ENCODE measurements at places on chromosomes 1 and 21.
A peak's percentile ranks its signal among the peaks of the same experiment; 100 is the strongest.

- DNase-seq, result no peak
These were observed 237.1 kb upstream of the ADGRL2 start for GRCh38 chr1:81563632-81564031.

GRCh38 chr1:36871146-36871971, 163.0 kb downstream of the GRIK3 start:
- DNase-seq, result peak; percentile 17

GRCh38 chr1:93640656-93641440, 40.8 kb downstream of the BCAR3 start:
- no peak for DNase-seq

DNA sequence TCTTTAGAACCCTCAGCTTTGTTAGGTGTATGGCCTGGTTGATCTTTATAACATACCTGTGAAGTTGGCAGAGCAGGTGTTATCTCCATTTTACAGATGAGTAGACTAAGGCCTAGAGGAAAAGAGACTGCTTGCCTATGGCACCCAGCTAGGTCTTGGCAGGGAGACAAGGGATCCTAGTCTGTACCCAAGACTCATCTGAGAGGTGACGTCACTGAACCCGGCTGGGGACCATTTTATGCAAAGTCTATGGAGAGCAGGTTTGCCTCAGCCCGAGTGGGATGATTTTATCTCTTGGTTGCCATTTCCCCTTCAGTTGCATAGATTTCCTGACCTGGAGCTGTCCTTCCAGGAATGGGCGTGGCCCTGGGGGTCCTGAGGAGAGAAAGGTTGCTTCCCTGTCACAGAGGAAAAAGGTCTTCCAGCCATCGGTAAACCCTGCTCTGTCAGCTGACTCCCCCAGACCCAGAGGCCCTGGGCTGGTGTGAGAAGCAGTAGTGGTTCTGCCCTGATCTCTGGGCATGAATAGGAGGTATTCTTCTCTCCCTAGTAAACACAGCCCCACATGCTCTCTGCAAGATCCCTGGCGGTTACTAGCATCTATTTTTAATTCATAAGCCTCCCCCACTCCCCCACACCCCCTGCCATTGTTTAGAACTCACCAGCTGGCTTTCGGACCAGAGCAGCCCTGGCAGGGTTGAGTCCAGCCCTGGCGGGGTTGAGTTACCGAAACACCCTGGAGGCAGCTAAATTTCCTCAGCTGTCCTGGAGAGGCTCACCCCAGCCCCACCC, 19.6 kb downstream of the TMCC2 start:
- DNase-seq, result peak; percentile 90

- no peak for DNase-seq
These were observed 24.8 kb upstream of the GBP6 start for GRCh38 chr1:89339039-89339438.

DNA sequence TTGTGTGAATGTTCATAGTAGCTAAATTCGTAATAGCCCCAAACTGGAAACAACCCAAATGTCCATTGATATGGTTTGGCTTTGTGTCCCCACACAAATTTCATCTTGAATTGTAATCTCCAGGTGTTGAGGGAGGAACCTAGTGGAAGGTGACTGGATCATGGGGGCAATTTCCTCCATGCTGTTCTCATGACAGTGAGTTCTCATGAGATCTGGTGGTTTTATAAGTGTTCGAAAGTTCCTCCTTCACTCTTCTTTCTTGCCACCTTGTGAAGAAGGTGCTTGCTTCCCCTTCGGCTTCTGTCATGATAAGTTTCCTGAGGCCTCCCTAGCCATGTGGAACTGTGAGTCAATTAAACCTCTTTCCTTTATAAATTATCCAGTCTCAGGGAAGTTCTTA, 11.3 kb downstream of the UBE2G2 start:
- DNase-seq, result no peak

- no peak for DNase-seq
These were observed 90.2 kb upstream of the TSPAN2 start for GRCh38 chr1:115179397-115180079.

DNA sequence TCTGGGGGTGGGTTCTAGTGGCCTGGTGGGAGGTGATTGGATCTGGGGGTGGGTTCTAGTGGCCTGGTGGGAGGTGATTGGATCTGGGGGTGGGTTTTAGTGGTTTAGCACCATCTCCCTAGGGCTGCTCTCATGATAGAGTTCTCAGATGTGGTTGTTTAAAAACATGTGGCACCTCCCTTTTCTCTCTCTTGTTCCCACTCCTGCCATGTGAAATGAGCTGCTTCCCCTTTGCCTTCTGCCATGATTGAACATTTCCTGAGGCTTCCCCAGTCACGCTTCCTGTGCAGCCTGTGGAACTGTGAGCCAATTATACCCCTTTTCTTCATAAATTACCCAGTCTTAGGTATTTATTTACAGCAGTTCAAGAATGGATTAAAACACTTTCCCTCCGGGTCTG, 327.3 kb upstream of the AJAP1 start:
- DNase-seq, result no peak

DNA sequence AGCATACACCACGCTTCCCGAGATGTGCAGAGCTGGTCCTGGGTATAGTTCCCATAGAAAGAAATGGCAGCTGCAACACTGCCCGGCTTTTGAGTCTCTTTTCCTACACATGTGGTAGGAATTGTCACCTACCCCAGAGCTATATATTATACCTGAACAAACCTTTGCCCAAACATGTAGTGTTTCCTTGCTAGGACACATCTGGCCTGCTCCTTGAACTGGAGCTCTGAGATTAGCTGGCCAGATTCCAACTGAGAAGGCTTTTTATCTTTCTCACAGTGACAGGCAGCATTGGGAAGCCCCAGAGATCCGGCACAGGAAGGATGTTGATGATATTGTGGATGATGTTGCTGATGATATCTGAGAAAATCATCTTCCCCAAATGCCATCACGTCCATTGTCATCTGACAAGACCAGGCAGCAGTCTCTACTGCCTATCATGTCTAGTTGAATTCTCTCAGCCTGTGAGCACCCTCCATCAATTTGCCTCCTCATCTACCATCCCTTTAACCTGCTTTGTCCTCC, 115.0 kb upstream of the SMYD2 start:
- DNase-seq, result no peak

- no peak for DNase-seq
These were observed 73.0 kb downstream of the CCDC18 start for GRCh38 chr1:93253516-93253915.

DNA sequence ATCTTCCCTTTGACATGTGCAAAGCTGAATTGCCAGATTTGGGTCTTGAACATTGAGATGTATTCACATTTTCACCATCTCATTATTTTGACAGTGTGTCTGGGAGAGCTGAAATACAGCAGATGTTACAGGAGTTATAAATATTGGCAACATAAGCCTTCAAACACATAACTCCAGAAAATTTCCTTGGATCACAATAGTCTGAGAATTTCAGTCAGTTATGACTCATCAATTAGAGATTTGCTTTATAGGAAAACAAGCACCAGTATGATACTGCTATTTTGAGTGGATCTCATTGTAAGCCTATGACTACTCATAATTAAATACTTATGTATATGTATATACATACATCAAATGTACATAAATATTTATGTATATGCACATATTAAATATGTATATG, 1171.8 kb downstream of the AMY1C start:
- DNase-seq, result no peak

GRCh38 chr1:170471398-170472053, 60.4 kb upstream of the GORAB start:
- DNase-seq, result no peak

DNA sequence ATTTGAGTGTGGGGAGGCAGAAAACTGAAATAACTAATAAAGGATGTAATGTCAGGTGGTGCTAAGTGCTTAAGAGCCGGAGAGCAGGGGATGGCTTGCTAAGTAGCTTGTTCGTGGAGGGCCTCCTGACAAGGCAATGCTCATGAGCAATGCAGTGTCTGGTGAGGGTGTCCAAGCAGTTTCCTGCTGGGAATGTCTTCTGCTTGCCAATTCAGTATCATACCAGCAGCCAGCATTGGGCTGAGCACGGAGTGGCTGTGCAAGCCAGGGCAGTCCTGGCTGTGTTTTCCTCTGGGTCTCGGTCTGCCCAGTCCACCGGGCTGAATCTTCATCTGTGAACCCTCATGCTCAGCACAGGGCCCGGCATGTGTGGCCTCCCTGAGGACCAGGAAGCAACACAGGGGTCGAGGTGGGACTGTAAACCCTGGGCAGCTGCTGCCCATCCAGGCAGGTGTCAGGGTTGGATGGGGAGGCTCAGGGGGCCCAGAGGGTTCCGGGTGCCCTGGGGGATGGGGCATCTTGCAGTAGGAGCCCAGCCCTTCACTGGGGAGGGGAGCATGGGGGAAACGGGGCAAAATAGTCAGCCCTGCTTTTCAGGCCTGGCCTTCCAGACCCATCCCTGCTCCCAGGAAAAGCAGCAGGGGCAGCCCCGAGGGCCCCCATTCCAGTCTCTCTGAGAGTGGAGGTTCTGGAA, 27.5 kb downstream of the EDN2 start:
- no peak for DNase-seq

DNA sequence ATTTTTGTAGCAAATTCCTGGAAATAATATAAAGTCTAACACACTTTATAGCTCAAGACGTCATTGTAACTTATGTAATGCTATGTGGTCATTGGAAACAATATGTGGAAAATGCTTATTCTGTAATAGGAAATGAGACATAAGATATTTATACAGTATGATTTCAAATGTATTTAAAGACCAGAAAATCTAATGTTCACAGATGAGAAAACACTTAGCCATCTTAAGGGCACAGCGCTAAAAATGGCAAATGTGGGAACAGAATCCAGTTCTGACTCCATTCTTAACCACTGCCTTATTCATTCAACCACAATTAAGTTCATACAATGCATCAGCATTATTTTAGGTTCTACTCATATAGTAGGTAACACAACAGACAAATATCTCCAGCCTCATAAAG, 12.5 kb downstream of the CSDE1 start:
- DNase-seq, result no peak

- DNase-seq, result no peak
These were observed 62.9 kb upstream of the LRRC7 start for GRCh38 chr1:69504730-69505252.

- no peak for DNase-seq
These were observed 708.1 kb downstream of the MRPL39 start for GRCh38 chr21:24899138-24899537.

DNA sequence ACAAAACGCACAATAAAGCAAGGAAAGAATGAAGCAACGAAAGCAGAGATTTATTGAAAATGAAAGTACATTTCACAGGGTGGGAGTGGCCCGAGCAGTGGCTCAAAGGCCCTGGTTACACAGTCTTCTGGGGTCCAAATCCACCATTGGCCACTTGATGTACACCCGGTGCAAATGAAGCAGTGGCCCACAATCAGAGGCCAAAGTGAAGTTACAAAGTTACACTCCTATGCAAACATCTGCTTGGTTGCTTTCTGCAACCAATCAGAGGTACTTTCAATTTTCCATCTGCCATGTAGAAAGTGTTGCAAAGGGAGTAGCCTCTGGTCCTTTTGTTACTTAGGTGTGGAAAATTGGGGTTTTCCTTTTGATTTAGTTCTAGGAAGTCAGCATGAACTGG, 10.0 kb upstream of the DNAH14 start:
- DNase-seq, result no peak

GRCh38 chr1:87242445-87243185, 86.1 kb upstream of the LMO4 start:
- DNase-seq, result no peak

DNA sequence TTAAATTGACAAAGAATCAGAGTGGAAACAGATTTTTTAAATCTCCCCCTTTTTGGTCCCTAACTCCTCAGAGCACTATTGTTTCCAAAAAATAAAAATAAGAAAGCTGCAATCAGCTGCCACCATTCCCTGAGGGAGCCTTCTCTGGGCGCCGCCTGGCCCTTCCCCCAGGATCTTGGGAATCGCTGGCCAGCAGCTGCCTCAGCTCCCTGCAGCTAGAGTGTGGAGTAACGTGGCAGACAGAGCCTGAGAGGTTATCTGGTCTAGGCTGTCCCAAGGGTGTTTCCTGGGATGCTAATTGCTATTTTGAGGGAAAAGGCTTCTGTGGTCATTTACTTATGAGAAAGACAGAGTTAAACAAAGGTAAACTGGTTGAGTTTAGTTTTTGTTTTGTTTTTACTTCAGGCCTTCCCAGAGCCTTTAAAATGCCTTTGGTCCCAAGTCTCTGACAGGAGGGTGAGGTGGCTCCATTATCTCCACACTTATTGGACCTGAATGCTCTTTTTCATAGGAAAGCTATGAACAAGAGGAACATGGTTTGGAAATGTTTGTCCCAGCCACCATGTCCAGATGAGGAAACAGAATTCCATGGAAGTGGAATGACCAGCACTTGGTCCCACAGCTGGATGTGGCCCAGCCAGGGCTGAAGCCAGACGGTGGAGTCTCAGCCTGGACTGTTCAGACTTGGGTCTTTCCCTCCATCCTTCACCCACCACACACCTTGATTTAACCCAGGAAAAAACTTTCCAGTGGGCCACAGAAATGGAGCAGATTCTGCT, 14.1 kb upstream of the KIAA1614 start:
- no peak for DNase-seq

GRCh38 chr1:165893507-165893906, 66.1 kb downstream of the UCK2 start:
- DNase-seq, result no peak

GRCh38 chr1:24895511-24895910, 34.6 kb downstream of the RUNX3 start:
- DNase-seq, result no peak

DNA sequence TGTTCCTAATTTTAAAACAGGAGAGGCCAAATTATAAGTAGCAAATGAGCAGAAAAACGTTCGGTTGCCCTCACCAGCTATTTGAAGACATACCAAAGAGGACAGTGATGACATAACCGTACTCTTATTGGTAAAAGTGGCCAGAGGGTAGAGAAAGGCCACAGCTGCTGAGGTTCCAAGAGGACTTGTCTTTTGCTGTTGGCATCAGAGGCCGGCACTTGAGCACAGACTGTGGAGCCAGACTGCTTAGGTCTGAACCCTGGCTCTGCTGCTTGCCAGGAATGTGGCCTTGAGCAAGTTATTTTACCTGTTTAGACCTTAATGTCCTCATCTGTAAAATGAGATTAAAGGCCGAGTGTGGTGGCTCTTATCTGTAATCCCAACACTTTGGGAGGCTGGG, 14.9 kb downstream of the ETV3L start:
- DNase-seq, result no peak

GRCh38 chr21:26451081-26451740, 121.9 kb downstream of the CYYR1 start:
- DNase-seq, result no peak

GRCh38 chr1:21703318-21703963, 34.3 kb upstream of the RAP1GAP start:
- DNase-seq, result no peak

DNA sequence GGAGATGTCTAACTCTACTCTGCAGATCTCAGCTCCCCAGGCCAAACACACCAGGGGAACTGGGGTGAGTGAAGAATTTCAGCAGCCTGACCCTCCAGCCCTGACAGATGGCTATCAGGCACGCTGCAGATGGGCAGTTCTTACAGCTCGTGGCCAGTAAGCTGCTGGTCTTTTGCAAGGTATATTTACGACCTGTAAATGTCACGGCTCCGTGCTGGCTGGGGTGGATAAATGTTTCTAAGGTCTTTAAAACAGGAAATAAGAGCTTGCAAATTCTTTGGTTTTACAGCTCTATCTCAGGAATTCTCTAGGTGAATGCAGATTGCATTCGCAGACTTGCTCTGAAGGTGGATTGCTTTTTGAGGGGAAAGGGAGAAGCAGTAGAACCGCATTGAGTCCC, 10.1 kb downstream of the DOP1B start:
- no peak for DNase-seq
